ENCODE measurements at places on chromosomes 2 and 18.

DNA sequence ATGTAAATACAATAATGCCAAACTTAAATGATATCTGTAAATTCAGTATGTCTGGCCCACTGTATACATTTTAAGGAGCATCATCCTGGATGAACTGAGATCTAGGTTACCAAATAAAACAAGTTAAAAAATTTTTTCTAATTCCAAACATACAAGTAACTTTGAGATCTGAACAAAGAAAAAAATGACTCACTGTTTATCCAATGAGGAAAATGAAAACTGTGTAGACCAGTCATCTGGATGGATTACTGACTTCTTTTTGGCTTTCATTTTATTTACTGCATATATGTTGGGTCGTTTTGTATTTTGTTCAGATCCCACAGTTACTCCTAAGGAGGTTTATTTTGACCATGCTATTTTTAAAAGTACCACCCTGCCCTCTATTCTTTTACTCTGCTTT lies 189.8 kb downstream of the RBM43 start:
- no peak for DNase-seq

GRCh38 chr18:56085551-56085950 lies 497.6 kb upstream of the TCF4 start:
- no peak for DNase-seq

DNA sequence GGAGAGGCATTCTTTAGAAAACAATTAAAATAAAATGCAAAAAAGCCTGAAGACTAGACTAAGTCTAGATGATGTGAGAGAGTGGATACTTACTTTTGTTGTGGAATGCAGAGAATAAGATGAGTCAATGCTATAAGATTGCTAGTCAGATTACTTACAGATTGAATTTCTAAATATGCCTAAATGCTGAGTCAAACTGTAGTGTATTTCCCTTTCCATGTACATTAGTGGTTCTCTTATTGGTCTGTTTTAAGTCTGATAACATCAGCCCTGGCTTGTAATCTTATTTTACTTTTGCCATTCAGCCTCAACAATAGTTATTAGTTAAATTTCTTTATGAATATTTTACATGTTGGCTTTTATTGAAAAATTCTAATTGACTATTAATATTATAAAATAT lies 702.7 kb downstream of the SOCS6 start:
- no peak for DNase-seq

DNA sequence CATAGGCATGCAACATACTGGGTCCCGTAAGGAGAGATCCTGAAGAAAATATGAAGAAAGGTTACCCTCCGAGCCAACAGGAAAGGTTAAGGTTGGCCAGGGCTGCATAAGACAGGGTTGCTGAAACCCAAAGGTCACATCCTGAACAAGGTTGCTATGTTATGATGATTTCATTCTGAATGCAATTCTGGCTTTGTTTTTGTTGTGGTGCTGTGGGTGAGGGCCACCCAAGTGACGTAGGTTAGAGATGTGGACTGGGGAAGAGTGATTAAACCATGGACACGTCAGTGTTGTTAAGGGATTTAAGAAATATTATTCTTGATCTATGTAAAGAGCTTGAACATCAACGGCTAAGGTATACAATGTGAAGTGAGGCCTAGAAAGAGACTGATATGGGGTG lies 60.0 kb downstream of the ZEB2 start:
- DNase-seq = no peak

- no peak for DNase-seq
Measured at GRCh38 chr2:43718530-43719124, 42.4 kb upstream of the C1GALT1C1L start.

DNA sequence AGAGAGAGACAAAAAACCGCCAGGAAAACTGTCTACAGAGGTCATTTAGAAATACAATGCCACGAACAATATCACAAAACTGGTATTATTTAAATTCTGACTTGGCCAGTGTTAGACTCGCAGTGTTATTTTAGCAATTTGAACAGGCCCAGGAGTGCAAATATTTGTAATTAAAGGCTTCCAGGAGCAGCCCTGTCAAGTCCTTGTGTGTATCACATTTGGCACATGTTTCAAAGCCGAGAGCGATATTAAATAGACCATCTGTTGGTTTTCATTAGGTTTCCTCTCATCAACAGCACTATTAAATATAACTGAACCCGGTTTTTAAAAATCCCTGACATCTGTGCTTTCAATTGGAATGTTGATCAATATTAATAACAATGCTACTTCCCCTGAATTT lies 656.9 kb downstream of the TSN start:
- DNase-seq = no peak

- DNase-seq = no peak
Measured at GRCh38 chr2:101199251-101199791, 48.1 kb upstream of the TBC1D8 start.

- DNase-seq = no peak
Measured at GRCh38 chr2:11950896-11951295, 204.5 kb downstream of the LPIN1 start.

DNA sequence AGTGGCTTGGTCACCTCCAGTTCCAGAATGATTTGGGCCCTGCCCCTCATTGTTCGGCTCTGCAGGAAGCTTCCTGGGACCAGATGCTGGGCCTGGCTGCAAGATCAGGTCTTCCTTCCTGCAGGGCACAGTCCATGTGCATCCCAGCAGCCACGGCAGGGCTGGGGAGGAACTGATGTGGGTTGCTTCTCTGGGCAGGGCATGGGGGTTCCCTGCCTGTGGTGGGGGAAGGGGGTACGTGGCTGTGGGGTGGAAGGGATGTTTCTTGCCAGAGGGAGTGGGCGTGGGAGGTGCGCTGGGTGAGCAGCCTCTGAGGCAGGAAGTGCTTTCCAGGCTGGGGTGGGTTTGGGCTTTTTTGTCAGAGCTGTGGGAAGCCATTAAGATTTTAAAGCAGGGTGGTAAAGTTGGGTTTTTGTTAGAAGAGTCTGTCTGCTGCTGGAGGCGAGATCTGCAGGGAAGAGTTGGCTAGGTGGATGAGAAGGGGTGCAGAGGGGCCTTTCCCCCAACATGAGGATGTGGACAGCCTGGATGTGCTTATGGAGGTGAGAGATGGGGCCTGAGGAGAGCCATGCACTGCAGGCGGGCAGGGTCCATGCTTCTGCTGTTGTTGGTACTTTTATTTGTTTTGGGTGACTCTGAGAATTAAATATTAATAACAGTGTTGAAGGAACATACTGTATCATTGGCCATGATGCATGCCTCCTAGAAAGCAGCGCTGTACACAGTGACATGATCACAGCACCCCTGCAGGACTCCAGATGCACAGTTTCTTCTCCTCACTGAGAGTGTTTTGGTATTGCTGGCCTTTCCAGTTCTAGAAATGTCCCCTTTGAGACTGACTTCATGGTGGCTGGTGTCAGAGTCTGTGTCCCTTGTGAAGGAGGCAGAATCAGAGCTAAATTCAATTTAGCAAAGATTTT lies 45.3 kb downstream of the DGKD start:
- DNase-seq = no peak

GRCh38 chr2:172093416-172094293 lies 8.3 kb downstream of the DLX1 start:
- no peak for DNase-seq

GRCh38 chr2:166957686-166958085 lies 69.4 kb downstream of the XIRP2 start:
- no peak for DNase-seq

DNA sequence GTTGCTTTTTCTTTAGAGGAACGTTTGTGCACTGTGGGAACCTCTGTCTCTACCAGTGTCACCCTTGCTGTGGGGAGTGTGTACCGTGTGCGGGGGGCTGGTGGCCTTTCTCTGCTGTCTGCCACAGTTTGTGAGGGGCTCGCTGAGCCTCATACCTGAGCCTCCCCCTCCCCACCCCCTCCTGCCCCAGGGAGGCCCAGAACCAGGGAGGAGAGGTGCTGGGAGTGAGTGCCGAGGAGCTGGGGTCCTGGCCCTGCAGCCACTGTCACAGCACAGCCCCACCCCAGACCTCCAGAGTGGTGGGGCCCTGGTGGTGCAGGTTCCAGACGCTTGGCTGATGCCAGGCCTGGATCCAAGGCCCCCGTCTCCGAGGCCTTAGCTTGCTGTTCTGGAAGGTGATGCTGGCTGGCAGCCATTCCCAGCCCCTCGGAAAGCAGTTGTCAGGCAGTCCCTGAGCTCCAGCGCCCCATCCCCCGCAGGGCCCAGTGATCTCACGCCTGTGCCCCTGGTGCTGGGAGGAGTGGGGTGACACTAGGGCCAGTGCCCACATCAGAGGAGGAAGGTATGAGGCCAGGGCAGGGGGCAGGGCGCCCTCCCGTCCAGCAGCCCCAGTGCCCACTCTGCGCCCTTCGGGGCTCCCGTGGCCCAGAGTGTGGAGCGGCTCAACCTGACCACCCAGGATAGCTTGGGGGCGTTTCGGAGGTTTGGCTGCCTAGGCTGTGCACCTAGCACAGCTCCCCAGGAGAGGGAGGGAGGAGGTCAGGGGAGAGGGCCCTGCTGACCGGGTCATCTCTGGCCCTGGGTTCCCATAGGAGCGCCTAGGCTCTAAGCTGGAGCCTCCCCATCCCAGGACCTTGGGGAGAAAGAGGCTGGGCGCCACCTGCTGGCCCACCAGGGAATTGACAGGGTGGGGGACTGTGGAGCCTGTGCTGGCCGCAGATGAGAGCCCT lies 53.0 kb upstream of the ALPP start:
- peak; percentile 77 for DNase-seq

- peak; percentile 62 for DNase-seq
Measured at GRCh38 chr2:222733846-222734702, 62.6 kb downstream of the MOGAT1 start.

GRCh38 chr2:71101656-71102055 lies 28.4 kb downstream of the MCEE start:
- no peak for DNase-seq

GRCh38 chr2:197286805-197287595 lies 23.6 kb downstream of the ANKRD44 start:
- no peak for DNase-seq

DNA sequence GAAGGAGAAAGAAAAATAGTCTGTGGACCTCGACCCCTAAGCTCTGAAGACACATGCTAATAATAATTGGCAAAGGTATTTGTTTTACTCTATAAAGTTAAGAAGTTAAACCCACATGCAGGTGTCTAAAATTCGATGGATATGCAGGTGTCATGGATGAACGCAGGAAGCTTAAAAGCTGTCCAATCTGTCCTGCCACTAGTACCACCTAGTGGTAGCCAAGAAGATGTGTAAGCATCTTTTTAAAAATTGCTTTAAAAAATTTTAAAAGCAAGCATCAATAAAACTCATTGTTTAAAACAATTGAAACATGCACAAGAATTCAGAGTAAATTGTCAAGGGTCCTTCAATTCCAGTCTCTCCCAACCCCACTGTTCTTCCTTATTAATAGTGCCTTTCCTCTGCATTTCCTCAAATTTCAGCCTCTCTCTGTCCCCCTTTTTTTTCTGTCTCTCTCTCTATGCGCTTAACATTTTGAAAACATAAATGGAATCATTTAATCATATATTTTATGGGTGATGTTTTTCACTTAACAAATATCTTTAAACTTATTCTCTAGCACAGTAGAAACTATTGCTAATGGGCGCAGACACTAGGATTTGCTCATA lies 30.6 kb upstream of the PPP3R1 start:
- DNase-seq = no peak

- no peak for DNase-seq
Measured at GRCh38 chr2:198710562-198710961, 747.2 kb downstream of the SATB2 start.

GRCh38 chr2:164560902-164561301 lies 60.4 kb downstream of the GRB14 start:
- DNase-seq = peak; percentile 25

DNA sequence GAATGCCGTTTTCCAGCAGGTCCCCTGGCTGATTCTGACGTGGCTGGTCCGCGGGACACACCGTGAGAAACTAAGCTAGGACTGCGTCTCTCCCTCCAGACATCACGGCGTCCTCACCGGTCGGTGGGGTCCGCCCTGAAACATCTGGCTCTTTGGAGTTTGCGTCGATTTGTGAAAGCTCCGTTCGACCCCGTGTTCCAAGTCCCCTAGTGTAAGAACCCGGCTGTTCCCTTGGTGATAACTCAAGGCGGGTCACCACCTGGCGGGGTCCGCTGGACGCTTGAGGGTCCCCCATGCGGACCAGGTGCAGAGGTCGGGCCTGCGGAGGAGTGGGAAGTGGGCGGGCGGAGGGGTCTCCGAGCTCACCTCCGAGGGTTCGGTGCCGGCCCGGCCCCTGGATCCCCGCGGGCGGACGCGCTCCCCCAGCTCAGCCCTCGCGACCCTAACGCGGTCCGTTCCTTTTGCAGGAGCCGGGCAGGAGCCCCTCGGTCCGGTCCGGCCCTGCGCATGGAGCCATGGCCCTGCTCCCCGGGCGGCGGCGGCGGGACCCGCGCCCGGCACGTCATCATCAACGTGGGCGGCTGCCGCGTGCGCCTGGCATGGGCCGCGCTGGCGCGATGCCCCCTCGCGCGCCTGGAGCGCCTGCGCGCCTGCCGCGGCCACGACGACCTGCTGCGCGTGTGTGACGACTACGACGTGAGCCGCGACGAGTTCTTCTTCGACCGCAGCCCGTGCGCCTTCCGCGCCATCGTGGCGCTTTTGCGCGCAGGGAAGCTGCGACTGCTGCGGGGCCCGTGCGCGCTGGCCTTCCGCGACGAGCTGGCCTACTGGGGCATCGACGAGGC lies 65.6 kb downstream of the KCNG2 start:
- DNase-seq = peak; percentile 16

DNA sequence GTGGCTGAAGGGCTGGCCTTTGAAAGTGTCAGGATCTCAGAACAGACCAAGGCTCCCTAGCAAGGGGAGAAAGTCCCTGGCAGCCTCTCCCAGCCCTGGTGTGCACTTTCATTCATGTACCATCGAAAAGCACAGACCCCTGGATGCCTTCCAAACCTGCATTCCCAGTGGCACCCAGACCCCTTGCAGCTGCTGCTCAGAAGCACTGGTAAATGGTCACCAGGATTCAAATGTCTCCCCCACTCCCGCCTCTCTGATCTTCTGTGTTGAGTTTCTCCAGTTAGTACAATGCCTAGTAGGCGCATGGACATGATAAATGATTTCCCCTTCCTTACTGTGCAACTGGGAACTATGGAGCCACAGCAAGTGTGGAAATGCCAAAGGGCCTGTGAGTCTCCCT lies 180.0 kb downstream of the GLI2 start:
- no peak for DNase-seq

DNA sequence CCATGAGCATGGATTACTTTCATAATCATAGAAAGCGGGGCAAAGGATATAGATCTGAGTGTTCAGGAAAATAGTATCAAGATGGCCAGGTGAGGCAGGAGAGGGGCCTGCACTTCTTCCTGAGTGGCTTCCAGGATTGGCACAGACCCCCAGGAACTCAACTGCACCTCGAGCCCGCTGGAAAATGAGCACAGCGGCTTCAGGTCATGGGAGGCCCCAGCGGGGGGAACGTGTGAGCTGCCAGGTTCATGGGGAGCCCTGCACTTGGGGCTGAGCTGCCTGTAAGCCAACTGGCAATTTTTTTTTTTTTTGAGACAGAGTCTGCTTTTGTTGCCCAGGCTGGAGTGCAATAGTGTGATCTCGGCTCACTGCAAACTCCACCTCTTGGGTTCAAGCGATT lies 81.5 kb upstream of the ODC1 start:
- DNase-seq = no peak

DNA sequence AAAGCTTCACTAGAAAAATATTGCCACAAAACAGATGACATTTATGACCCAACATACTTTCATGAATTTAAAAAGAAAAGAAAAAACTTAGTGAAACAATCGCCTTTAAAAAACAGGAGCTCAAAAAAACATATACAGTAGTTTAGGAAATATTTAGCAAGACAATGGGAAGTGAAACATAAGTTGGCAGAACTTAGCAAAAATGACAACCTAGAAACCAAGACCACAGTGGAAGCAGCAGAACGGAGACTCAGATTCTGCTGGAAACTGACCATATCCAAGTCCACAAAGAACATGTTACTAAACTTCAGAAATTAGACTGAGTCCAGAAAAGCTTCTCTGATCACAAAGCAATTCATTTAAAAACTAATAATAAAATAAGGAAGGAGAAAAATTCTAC lies 41.8 kb upstream of the CTAGE1 start:
- no peak for DNase-seq

Measured in left ventricle myocardium superior (tissue), 1 donor.